ENCODE measurements at places on chromosomes 4 and X.

DNA sequence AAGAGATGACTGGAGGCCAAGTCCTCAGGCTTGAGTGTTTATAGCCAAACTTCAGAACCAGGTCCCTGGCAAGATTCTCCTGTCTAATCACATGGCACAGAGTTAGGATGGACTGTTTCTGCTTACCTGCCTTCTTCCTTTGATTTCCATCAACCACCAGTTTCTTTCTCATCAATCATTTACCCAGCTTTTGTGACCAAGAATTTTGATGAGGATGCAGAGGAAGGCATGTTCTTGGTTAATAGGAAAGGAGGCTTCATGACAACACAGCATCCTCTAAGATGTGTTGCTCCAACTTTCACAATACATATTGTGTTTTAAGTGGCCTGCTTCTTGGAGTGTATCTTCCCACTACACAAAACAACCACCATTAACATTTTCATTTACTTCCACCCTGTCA lies 65.3 kb downstream of the NFKB1 start:
- no peak for DNase-seq

GRCh38 chr4:1042352-1043055 lies 31.1 kb downstream of the FGFRL1 start:
- no peak for DNase-seq

GRCh38 chr4:180156684-180157083 lies 2086.5 kb upstream of the TENM3 start:
- no peak for DNase-seq

- no peak for DNase-seq
Measured at GRCh38 chrX:45230410-45230809, 29.7 kb upstream of the DIPK2B start.

DNA sequence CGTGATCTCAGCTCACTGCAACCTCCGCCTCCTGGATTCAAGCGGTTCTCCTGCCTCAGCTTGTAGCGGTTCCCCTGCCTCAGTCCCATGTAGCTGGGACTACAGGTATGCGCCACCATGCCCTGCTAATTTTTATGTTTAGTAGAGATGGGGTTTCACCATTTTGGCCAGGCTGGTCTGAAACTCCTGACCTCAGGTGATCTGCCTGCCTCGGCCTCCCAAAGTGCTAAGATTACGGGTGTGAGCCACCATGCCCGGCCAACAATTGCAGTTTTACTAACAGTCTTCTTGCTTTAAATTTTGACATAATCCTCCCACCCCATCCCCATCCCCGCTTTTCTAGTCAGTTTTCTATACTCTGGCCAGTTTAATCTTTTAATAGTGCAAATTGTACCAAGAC lies 112.0 kb downstream of the CFAP299 start:
- no peak for DNase-seq

- DNase-seq, result no peak
Measured at GRCh38 chr4:7755561-7755960, 184.1 kb downstream of the AFAP1 start.

DNA sequence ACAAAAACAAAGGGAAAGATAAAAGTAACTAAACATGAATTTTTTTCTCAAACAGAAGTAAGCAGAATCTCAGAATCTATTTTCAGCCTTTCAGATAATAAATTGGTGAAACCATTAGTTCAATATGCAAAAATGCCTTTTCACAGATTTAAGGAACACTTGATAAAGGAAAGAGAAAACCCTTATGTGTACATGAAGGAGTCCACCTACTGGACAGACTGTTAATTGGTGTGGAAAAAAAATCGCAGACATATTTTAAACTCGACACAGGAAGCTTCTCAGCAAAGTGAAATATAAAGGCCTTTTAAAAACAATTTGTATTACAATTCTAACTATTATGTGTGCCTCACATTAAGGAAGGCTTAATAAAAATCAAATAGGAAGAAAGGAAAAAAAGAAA lies 22.3 kb downstream of the COX7B2 start:
- no peak for DNase-seq

- DNase-seq, result no peak
Measured at GRCh38 chrX:139982856-139983255, 17.5 kb upstream of the CXorf66 start.

DNA sequence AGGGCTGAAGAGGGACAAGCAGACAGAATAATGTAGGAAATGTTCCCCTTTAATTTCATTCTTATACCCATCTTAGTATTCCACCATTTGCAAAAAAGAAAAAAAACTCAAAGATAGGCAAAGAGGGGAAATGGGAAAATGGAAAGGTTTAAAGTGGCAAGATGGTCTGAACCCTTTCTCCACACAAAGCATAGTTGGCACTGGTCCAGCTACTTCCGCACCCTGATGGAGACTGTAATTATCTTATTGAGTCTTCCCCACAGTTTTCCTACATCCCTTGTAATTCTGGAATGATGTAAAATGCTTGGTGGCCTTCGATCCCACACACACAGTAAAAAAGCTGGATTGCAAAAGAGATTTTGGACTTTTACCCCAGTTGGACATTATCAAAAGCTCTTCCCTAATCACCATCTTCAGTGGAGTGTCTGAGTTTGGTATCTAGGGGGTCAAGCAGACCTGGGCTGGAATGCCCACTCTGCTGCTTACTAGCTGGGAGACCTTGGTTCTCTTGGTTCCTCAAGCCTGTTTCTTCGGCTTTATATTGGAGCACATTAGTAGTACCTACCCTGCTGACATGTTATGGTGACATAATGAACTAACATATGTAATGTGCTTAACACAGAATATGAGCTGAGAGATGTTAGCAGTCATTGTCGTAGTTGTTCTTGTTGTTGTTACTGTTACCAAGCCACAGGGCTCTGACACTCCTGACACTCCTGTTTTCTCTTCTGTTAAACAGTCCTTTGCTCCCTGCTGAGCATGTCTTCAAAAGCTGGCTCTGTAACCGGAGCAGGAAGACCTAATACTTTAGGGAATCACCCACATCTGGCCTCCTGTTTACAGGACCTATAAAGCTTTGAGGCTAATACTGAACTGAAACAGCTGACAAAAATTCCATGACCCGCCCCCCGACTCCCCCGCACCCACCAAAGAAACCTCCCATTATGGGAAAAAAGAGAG lies 4.7 kb downstream of the SRPX2 start:
- no peak for DNase-seq

GRCh38 chr4:4501679-4502078 lies 40.2 kb downstream of the STX18 start:
- DNase-seq, result no peak

GRCh38 chrX:114332766-114333165 lies 251.1 kb upstream of the HTR2C start:
- DNase-seq, result no peak

- DNase-seq, result no peak
Measured at GRCh38 chrX:2469196-2469685, 31.5 kb downstream of the DHRSX start.

DNA sequence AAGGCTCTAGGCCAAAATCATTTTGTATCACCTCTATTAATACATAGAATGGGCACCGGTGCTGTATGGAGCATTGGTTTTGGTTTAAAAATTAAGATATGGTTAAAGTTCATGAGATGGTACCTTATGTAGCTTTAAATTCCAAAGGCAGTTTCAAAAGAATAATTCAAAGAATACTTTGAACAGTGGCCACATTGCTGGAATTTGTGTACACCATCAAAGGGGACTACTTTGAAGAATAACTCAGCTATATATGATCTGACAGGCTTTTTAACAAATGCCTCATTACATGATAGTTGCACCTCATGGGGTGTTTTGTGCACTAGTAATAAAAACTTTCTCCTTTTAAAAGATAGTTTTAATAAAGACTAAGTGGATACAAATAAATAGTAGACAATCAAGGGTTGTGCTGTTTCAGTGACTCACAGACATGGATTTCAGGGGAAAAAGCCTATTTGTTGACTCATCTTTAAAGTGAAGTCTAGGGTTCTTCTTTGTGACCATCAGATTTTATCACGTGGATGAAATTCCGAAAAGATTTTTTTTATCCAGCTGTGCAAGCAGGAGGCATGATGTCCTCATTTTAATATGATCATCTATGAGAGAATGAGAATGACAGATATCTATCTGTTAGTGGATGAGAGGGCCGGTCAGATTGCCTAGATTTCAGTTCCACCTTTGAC lies 12.8 kb downstream of the MTM1 start:
- DNase-seq, result no peak

DNA sequence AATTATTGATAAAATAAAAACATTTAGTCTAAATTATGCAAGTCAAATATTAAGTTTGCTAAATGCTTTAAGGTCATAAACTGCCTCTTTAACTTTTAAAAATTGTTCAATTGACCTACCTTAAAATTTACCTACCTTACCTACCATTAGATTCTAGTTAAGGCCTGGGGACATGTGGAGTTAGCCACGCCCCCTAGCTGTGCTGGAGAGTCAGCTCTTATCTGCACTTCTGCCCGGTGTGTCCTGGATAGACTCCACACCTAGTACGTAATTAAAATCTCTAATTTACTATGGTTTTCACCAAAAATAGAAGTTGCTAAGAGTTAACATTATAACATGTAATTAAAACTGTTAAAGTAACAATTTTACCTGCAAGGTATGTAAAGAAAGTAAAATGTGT lies 22.7 kb downstream of the TENM3 start:
- DNase-seq, result no peak

DNA sequence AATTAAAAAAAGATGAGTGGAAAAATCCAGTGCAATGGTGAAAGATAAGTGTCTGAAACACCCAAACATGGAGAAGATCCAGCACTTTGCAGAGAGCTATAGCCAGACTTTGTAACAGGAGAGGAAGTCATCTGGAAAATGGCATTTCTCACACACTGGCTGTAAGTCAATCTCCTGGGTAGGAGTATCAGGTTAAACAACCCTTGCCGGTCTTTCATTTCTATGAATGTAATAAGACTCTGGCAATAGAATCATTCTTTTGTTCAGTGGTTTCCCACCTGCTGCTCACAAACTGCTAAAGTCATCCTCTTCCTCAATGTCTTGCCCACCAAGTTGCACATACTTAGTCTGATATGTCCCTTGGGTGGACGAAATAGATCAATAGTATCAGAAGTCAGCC lies 94.0 kb upstream of the ATP8A1 start:
- no peak for DNase-seq

DNA sequence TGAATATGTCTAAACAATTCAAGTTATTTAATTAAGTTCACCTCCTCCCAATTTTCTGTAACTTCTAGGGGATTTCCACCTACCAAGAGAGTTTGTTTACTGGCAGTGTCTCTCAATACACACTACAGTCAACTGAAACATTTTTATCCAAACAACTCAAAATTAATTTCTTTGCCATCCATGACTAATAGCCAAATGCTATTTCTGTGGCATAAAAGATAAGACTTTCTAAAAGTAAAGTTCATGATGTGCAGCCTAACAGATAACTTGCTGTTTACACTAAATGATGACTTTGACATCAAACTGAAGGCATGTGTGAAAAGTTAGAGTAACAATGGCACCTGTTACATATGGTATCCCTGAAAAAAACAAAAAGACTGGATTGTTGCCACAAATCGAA lies 7.3 kb downstream of the TAB3 start:
- DNase-seq, result no peak

- no peak for DNase-seq
Measured at GRCh38 chr4:24745172-24745895, 50.0 kb upstream of the SOD3 start.

- no peak for DNase-seq
Measured at GRCh38 chr4:81965454-81965853, 408.3 kb downstream of the HNRNPD start.

DNA sequence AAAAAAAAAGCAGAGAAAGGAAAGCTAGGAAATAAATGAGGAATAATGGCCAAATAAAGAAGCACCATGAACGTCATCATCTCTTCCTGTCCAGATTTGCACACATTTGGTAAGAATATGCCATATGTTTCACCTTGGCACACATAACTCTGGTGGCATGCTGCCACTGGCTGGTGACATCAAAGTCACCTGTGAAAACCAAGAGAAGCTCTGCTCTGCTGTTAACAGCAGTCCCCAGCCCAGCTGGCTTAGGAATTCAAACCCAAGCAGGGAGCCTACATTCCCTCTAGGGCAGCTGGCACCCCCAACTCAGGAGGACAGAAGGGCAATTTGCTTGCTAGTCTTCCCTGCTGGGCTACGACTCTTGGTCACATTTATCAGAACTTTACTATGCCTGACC lies 77.6 kb downstream of the RASL11B start:
- no peak for DNase-seq

DNA sequence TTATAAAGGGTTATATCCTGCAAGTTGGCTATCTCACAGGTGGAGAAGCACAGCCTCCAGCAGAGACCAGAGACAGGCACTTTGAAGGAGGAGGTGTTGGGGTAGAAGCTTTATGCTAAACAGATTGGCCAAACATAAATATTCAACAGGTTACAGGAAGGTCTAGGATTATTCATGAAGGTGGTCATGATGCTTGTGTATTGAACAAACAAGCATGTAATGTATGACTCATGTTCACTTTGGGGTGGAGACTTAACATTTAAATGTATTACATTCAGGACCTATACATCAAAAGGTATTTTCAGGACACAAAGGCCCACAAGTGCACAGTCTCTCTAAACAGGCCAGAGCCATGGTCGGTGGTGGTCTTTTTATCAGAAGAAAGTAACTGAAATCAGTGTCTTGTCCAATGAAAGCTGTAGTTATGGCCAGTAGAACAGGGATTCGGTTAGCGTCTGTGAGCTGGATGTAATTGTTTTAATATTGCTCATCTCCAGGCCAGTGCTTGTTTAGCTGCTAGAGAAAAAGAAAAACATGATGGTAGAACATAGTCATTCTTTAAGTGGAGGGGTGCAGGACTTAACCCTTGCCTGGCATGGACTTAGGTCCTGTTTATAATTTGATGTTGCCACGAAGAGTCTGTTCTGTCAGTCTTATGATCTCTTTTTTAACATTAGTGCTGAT lies 555.2 kb upstream of the PCDH10 start:
- no peak for DNase-seq

- DNase-seq, result no peak
Measured at GRCh38 chr4:98501383-98501782, 157.0 kb downstream of the TSPAN5 start.

DNA sequence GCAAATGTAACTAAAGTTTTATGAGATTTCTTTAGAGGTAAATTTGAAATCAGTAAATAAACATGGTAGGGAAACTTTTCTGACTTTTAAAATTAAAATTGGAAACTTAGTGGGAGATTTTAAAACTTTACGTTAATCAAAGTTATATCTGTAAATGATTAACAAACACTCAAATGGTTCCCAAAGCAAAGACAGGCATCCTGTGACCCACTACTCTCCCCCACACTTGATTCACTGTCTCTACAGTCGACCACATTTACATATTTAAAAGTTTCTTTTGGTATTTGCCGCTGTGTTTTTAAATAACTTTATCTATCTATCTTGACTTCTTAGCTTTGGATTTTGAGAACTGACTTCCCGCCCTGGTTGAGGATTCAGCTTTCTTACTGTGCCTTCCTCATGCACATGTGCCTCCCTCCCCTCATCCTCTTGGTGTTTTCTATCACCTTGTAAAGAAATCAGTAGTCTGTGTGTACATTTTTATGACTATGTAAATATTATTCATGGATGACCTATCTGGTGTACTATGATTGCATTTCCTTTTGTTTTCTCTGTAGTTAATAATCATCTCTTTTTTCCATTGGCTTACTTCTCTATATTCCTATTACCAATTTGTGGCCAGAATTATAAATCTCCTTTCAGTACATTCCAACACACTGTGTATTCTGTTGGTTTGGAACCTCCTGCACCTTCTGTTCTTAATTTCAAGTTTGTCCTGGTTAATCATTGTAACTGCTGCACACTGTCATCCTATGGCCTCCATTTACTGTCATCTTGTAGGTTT lies 72.6 kb downstream of the WWC2 start:
- DNase-seq, result no peak

Data from NCI-H774 (cell line).